ENCODE measurements at places on chromosomes 1 and 21.

DNA sequence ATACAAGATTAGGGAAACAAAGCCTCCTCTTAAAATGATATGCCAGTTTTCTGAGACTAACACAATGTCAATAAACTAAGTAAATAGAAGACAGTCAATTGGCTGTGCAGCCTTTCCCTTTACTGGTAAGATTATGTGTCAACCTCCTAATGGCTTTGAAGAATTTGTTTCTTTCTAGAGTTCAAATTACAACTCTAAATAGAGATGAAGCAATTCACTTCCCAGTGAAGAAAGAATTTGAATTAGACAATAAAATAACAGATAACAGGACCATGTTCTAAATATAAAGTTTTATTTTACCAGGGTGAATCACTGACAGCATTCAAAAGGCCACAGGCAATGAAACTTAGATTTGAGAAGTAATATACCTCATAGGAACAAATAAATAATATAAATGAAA lies 680.3 kb downstream of the PLA2G4A start:
- DNase-seq = no peak

DNA sequence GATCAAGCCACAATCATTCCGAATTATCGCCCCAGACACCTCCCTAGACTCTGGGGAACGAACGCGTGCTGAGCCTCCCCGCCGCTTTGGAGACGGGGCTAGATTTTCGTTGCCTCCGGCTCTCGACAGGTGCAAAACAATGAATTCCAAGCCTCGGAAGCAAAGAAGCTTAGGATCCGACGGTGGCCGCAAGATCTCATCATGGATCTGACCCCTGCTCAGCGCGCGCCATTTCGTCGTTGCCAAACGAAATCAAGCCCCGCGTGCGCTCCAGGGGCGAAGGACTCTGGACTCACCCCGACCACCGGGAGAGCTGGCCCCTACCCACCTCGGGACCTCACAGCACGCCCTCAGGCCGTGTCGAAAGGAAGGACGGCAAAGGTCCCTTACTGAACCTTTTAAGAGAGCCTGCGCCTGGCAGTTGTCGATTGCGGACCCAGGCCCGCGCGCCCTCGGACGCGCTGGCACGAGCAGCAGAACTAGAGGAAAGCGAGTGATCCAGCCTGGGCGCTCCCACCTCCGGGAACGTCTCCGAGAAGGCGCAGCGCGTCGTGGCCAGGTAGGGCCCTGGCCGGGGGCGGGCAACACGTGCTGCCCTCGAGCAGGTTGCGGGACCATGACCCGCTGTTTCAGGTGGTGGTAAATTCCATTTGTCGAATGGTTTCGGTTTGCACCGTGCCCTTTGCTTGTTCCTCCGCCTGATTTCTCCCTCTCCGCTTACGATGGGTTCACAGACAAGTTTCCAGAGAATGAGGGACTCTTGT lies 1.6 kb upstream of the RUNX3 start:
- DNase-seq = no peak

DNA sequence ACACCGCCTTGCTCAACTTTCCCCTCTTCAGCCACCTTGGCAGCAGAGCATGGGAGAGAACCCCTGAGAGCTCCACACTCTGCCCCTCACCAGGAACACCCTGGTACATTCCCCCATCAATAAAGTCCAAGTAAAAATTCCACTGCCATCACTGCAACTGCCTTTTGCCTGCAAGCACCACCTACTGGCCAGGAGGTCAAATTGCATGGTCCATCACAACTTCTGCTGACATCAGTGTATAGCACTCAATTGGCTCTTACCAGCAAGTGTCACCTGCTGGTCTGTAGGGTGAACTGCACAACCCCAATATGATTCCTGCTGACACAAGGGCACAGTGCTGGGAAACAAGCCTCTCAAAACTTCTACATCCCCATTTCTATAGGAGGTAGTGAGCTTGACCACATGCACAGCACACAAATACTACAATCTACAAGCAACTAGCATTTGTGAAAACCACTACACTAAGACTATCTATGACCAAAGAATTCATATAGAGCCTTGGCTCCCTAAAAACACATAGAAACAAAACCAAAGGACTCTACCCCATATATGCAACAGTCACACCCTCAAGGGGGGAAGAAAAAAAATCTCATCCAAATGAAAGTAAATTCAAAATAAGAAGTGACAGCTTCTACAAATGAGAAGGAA lies 69.2 kb downstream of the FASLG start:
- no peak for DNase-seq

- DNase-seq = peak; percentile 83
Observed at GRCh38 chr1:208791456-208791855, 547.3 kb upstream of the PLXNA2 start.

GRCh38 chr1:241532162-241532531 lies at the start of gene KMO:
Gene KMO (plus strand): TSS chr1:241532378. CDS start chr1:241532445, 67 bp downstream.
- DNase-seq = peak; percentile 2

- DNase-seq = no peak
Observed at GRCh38 chr1:236581528-236581927, 22.8 kb downstream of the HEATR1 start.

DNA sequence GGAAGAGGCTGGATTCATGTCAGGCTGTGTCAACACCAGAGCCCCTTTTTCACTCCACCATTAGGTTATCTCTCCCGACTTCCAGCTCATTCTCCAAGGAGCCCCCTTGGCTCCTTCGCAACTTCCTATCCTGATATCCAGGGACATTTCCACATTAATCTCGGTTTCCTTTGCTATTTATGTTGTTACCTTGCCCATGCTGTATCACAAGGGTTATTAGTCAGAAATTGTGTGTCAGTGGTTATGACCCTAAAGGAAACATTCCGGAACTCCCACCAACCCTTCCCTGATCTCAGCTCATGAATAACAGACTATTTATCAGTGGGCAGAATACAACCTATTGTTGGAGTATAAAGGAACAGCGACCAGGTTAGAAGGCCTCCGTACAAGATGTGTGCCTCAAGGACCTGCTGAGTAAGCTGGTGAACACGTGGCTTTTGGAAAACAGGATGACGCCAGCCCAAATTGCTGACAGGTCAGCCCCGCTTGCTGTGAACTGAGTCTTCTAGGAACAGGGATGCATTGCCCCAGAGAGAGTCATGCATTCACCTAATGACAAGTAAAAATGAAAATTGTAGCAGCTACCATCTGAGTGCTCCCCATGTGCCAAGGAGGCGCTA lies 121.5 kb downstream of the PLPP3 start:
- no peak for DNase-seq

DNA sequence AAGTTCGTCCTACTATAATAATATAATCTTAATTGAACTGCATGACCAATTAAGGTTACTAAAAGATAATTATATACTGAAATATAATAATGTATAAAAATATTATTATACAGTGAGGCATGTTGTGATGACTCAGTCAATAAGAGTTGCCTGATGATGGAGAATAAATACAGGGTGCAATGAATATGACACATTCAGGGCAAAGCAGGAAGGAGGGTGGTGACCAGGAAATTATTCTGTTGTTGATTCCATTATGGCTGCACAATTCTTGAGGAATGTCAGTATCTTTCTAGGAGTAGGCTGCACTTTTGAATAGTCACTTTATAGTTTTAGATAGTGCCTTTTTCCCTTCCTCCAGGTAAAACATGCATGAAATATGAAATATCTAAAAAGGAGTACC lies 46.4 kb upstream of the RGS21 start:
- peak; percentile 8 for DNase-seq

- DNase-seq = no peak
Observed at GRCh38 chr1:218273762-218274479, 11.2 kb upstream of the RRP15 start.

Data from fibroblast of upper back skin (primary cell).